ENCODE measurements at places on chromosomes 5 and 9. TPM values are rescaled to one million over a fixed set of nuclear protein-coding genes. Genes with fewer than 3 reads are reported as not detected.

DNA sequence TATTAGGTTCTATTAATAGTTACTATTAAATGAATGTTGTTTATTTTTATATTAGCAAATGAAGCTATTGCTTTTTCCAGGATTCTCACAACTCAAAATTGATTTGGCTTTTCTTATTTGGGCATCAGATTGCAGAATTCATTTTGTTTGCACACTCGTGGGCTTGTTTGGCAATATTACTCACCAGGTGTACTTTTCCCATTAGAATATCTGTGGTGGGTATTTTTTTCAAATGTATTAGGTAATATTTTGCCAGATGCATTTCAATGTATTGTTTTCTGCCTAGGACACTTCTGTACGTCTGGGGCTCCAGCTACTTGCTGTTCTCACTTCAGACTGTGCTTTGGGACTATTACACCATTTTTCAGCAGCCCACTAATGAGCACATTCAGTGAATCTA lies 108.0 kb upstream of the GHR start:
- DNase-seq, result no peak

DNA sequence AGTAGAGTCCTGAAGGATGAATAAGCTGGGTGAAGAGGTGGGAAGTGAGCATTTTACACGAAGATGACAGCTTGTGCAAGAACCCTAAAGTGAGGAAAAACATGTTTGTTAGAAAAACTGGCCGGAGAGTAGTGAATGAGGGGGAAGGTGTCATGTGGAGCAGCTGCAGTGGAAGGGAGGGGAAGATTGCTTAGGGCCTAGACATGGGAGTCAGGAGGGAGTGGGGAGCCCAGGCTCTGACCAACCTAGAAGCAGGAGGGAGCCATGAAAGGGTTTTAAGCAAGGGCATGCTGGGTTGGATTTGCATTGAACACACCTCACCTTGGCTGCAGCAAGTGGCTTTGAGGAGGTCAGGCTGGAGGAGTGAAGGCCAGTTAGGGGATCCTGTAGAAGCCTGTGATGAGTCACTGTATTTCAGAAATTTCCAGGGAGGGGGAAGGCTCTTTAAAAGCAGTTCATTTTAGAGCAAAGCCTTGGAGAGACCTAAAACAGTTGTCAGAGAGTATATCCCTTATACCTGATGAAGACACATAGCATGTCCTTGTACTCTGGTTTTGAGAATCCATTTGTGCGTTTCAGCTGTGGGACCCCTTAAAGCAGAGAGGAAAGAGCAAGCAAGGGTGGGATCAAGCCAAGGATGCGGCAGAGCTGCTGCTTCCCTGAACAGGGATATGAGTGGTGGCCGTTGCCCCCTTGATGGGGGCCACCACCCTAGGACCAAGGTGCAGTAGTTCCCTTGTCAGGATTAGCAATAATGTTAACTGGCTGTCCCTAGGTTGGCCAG lies 45.4 kb downstream of the ANGPTL2 start:
- peak; percentile 63 for DNase-seq

DNA sequence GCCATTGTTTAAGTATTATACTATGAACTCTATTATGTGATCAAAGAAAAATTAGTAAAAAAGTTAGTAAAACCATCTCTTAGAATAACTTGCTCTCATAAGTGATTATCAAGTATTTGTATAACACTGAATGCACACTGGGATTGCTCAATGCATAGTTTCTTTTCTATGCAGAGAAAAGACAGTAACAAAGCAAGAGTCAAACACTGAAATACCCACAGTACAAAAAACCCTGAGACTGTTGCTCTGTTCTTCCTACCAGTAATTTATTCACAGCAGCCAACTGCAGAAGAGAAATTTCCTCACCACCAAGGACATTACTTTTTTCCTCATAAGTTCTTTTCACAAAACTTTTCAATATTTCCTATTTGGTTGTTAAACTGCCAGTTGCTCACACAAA lies 634.4 kb downstream of the DTWD2 start:
- DNase-seq, result no peak

- DNase-seq, result peak; percentile 55
These were observed 19.9 kb downstream of the P4HA2 start for GRCh38 chr5:132207778-132208177.

DNA sequence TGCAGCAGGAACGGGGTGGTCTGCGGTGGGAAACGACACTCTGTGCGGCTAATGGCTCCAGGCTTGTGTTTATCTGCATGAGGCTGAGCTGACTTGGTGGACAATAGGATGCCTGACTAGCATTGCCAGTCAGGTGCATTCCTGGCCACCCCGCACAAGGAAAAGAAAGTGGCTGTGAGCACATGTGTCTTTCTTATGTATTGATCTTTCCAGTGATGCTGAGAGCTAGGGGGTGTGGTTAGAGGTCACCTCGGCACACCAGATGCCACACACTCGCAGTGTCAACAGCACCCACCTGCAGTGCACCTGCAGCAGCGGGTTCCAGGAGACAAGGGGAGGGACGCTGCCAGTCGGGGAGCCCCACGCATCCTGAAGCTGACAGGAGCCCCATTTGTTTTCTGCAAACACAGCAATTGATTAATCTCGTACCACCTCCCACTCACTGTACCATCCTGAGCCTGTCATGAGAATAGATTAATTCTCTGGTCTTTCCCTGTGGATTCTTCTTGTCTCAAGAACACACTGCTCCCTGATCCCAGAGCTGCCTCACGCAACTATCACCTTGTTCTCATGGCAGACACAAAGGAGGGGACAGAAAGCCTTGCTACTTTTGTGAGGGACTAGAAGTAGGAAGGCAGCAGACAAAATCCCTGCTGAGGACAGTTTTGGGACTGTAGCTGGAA lies 251.7 kb upstream of the WWC1 start:
- DNase-seq, result no peak

DNA sequence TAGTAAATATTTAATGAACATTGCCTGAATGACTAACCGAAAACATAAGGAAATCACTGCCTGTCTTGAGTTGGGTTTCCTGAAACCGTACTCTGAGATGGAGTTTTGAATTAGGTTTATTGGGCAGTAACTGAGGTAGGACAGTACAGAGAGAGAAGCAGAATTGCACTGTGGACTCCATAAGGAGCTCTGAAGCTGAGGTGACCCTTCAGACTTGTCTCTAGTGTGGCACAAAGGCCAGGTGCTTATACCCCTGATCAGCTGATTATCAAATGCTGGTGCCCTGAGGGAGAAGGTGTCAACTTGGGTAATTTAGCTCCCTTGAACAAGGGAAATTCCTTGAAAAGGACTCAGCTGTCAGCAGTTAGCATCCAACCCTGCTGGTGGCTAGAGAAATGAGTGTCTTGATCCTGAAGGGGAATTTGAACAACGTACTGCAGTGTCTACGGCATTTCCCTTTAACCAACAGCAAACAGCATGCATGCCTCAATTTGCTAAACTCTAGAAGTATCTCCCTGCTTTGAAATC lies 135.0 kb upstream of the SMARCA2 start:
- no peak for DNase-seq

DNA sequence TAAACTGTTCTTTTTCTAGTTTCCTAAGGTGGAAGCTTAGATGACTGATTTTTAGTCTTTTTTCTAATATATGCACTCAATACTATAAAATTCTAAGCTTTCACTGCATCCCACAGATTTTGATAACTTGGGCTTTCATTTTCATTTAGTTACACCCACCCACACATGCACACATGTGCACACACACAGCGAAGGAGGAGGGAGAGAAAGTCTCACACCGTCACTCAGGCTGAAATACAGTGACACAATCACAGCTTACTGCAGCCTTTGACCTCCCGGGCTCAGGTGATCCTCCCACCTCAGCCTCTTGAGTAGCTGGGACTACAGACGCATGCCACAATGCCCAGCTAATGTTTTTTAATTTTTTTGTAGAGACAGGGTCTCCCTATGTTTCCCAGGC lies 96.5 kb downstream of the SMIM23 start:
- no peak for DNase-seq

GRCh38 chr9:104247899-104248460 lies 153.9 kb downstream of the SMC2 start:
- no peak for DNase-seq

MAST4 gene
- total RNA-seq, result 91.4 TPM

ABITRAM gene
- total RNA-seq, result 11.1 TPM

All from cardiac septum (tissue), 1 donor.